Fibroblast of skin of right biceps (primary cell): ENCODE measurements at places on chromosomes 6 and 20.

GRCh38 chr6:67219346-67219745 lies 1415.7 kb upstream of the ADGRB3 start:
- DNase-seq, result no peak

DNA sequence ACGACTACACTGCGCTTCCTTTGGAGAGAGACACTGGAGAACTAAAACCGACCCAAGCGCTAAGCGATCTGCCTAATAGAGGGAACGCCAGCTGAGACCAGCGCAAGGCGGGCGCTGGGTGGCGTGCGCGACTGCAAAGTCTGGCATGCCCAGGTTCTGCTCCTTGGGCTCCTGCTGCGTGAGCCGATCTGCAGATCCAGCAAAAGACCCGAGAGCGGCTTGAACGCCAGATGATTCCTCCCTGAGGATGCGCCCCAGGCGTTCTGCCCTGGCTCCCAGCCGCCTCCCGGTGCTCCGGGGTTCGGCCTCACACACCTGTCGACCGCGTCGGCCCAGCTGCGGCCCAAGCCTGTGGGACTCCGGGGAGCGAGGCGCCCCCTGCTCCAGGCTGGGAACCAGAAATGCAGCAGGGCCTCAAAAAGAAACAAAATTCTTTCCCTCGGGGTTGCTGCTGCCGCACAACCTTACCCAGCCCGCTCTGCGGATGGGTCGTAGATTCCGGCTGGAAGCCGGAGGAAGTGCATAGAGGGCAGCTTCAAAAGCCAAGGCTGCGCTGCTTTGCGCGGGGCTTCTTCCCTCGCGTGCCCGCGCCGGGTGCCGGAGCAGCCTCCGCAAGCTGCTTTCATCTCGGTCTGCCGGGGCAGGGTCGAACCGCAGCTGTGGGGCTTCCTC lies 17.9 kb upstream of the PRDM13 start:
- peak; percentile 65 for DNase-seq

- no peak for DNase-seq
Measured at GRCh38 chr6:8279041-8279805, 156.1 kb downstream of the SLC35B3 start.

DNA sequence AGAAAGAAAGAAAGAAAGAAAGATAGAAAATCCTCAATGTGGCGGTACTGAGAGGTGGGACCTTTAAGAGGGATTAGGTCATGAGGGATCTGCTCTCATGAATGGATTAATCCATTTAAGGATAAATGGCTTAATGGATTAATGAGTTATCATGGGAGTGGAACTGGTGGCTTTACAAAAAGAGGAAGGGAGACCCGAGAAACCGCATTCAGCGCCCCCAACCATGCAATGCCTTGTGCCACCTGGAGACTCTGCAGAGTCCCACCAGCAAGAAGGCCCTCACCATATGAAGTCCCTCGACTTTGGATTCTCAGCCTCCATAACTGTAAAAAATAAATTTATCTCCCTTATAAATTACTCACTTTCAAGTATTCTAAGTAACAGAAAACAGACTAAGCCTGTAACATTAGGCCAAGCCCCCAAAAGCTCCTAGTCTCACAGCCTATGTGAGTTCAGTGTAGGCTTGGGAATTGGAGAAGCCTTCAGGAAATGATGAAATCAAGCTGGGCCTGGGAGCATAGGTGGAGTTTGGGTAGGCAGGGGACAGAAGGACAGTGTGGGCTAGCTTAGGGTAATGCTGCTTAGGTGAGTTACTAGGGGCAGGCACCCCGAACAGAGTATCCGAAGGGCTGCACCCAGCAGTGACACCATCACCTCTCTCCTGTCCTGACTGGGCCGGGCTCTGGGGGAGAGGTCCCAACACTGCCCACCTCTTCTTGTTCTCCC lies 36.2 kb upstream of the RNF24 start:
- peak; percentile 58 for DNase-seq

GRCh38 chr6:6236730-6237469 lies 83.6 kb downstream of the F13A1 start:
- DNase-seq, result no peak

DNA sequence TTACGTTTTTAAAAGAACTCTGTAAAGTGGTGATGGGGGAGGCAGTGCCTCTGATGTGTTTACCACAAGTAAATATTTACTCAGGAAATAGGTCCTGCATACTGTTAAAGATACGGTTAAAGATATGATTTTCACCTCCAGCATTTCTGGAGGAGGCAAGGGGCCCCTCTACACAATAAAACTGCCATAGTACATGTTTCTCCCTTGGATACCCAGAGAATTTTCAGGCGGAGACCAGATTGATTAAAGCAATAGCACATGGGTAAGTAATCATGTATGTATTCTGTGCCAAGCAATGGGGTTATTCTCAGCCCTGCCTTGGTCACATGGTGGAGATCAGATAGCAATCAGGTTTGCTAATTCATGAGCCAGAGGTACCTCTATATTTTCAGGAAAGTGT lies 9.6 kb downstream of the RIPOR2 start:
- DNase-seq, result no peak

DNA sequence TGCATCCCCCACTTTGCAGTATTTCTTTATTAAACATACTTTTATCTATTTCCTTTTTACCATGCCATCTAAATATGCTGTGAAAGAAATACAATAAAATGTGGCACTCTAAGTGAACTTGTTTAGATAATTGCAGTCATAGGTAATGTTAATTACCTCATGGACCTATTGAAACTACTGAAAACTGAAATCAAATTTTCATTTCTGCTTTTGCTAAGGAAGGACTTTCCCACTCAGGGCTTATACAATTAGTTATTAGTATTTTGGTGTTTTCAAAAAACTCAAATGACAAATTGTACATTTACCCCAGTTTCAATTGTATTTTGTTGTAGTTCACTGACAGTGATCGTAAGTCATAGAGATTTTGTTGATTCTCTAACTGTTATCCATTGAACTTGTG lies 88.4 kb downstream of the ID4 start:
- DNase-seq, result no peak

DNA sequence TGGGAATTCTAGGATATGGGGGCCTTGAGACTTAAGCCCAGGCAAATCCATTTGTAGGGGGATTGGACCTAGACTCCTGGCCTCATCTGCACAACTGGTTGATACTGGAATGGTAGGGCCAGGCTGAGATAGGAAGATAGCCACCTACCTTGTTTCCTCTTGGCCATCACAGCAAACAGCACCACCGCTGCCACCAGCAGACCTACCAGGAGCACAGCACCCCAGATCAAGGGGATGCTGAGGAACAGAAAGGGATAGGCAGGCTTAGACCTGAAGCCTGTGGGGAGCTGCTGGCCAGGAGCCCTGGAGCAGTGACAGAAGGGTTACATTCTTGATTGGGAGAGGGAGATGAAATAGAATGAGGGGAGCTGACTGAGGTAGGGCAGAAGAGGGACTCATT lies 3.5 kb downstream of the TREML1 start:
- DNase-seq, result no peak

- DNase-seq, result no peak
Measured at GRCh38 chr6:162493917-162494316, 233.6 kb downstream of the PRKN start.

DNA sequence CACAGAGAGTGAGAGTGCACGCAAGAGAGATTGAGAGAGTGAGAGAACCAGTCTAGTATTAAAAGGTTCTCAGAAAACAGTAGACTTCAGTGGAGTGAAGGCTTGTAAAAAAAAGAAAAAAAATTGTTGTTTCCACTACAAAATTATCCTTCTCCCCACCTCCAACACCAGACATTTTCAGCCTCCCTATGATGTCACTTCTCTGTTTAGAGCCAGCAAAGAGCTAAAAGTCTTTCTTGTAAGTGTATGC lies 77.8 kb downstream of the BACH2 start:
- DNase-seq, result no peak

- no peak for DNase-seq
Measured at GRCh38 chr20:37914672-37915433, 11.9 kb downstream of the VSTM2L start.

DNA sequence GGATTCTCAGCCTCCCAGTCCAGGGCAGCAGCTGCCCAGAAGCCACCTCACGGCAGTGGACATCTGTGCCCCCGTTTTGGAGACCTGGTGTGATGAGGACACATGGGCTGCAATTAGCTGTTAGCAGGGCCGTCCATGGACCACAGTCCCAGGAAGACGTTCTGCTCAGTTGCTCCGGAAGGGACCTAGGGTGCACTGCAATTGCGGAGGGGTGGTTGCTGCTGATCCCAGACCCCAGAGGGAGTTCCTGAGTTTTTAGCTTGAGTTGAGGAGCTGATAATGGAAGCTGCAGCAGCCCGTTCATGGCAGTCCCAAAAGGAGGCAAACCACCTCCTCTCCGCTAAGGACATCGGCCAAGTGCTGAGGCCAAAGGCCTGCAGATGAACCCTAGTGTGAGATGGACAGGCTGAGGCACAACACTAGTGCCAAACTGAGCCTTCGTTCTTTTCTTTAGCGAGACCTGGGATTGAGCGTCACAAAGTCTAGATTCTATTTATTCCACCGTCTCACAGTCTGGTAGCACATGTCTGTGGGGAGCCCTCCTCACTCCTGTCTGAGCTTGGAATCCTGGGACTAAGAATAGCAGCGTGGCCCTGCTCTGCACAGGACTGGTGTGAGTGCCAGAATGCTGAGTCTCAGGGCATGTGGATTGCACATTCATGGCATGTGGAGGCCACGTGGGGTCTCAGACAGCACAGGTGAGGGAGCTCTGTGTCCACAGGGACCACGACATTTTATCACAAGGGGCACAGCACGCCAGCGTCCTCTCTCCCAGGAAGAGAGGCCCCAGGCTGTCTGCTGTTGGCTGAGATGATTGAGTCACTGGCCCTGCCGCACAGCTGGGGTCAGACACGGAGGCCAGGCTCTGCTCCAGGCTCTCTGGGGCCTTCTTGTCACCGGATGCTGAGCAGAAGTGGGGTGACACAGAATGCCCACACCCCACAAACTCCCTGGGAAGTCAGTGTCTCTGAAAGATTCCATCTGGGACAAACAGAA lies 113.4 kb downstream of the PSMB1 start:
- DNase-seq, result peak; percentile 23

DNA sequence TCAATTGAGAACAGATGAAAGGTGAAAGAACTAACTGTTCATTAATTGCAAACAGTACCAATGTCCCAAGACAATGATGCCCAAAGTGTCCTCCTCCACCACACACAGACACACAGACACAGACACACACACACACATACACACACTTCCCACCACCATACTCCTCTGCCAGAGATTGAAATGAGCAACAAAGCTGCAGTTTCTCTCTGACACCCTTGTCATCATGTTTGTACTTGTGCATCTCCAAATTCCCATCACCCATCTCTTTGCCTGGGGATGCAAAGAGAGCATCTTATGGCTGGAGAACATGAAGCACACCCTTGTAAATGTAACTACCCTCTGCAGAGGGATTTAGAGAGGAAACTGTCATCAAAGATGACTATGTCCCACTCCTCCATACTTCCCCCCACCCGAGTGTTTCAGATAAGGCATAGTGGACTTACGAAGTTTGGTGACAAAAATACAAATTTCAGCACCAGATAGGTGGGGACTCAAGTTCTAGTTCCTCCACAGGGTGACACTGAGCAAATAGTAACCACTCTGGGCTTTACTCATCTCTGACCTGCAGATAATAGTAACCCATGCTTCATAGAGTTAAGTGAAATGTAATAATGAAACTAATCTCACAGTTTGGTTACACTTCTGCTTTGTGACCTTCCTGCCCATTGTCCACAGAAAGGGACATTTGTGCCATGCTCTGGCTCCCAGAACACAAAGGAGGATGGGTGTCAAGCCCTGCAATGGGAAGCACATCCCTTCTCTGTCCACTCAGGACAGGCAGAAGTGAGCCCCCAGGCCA lies 8.7 kb downstream of the MAFB start:
- no peak for DNase-seq

DNA sequence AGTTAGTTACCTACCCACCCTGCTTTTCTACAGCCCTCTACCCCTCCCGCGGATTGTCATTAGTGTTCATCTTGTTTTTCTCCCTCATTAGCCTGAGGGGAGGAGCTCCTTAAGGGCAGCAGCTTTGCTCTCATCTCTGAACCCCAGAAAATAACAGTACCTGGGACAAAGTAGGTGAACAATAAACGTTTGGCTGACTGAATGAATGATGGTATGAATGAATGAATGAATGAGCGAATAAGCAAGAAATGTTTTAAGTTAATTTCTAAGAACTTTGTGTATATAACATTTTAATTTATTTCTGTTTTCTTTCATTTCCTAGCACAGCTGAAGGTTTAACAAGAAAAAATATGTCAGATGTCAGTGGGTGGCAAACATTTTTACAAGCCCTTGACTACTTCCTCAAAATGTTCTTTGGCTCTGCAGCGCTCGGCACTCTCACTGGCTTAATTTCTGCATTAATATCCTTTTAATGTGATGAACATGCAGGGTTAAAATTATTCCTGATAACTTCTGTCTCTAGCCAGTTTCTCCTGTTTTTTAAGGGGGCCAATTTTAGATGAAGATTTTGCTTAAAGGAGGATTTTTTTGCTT lies 50.1 kb downstream of the SLC9A8 start:
- DNase-seq, result no peak

DNA sequence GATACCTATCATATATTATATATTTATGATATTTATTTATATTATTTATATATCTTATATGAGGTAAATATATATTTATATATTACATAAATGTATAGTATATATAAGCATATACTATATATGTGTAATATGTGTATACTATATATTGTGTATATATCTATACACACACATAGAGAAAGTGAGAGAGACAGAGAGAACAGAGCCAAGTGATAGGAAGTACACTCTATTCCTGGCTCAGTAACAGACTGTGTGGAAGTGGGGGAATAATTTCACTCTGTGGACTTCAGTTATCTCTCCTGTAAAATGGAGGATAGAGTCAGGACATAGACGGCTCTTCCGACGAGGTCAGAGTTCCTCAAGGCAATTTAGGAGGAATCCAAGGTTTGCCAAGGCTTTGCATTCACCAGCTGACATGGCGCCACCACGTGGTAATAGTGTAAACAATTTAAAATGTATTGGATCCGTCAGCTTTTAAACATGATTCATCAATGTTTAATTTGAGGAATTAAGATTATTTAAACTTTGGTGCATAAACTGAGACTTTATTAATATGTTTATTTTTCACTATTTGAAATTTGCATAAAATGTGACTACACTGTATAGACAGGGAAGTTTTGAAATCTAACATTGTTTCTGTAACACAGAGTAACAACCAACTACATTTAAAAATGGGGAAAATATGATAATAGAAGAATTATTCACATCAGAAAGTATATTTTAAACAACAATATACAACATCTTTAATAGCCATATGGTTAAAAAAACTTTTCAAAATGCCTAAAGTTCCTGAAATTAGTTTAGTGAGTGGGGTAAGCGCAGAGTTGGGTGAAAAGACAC lies 75.4 kb upstream of the TMEM244 start:
- DNase-seq, result peak; percentile 73

DNA sequence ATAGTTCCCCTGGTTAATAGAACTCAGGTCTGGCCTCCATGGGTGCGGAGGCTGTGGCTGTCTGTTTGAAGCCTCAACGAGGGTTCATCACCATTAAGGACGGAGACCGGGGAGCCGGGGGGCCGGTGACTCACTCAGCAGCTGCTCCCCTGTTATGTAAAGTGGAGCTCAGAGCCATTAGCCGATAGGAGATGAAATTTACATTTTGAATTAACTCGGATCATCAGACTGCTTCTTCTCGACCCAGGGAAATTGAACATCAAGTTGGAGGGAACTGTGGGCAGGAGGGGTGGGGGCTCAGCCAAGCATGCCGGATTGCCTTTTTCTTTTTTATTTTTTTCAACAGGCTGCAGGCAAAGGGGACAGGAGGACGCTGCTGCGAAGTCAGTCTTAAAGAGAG lies 12.3 kb downstream of the PCK1 start:
- no peak for DNase-seq
